ENCODE measurements at places on chromosomes 1 and 21.

DNA sequence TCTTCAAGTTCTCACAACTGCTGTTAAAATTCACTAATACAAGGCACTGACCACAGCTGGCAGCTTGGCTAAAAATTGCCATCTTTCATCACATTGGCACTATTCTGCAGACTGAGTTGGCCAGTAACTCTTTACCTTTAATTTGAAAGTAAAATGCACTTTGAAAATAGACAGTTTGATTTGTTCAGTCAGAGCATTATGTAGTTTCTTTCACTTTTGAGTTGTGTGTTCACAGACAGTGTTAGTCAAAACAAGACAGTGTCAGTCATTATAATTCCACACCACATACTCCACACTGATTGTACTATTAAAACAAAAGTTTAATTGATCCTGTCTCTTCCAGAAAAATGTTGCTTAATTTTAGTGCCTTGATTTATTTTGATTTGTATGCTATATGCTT, 160.7 kb downstream of the SDCCAG8 start:
- DNase-seq, result no peak

DNA sequence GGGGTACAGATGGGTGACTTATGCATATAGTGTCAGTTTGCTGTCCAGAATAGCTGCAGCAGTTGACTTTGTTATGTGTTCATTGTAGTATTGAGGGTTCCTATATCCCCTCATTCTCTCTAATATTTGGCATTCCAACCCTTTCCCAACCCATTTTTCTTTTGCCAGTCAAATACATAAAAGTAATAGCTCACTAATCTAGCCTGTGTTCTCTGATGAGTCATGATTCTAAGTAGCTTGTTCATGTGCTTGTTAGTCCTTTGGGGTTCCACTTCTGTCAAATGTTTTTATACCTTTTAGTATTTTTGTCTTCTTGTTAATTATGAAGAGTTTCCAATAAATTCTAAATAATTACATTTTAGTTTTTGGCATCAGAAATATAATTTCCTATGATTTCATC, 99.2 kb upstream of the MROH9 start:
- no peak for DNase-seq

- DNase-seq, result no peak
Observed at GRCh38 chr21:30718239-30718909, at the start of gene KRTAP21-3. Gene KRTAP21-3, minus strand, starts transcription at chr21:30718777. Its CDS starts 18 bp downstream, at chr21:30718759.

GRCh38 chr1:69686367-69686984, 118.8 kb downstream of the LRRC7 start:
- DNase-seq, result no peak

Measured in Right ventricle myocardium inferior (tissue), 1 donor.